ENCODE measurements at places on chromosomes 1 and 21.

- no peak for DNase-seq
Observed at GRCh38 chr21:35212393-35213127, 163.5 kb upstream of the RUNX1 start.

GRCh38 chr21:34701726-34702125, 32.9 kb downstream of the CLIC6 start:
- no peak for DNase-seq

- DNase-seq, result no peak
Observed at GRCh38 chr1:230122366-230123279, 55.6 kb downstream of the GALNT2 start.

GRCh38 chr1:153384958-153385580, 5.8 kb downstream of the S100A8 start:
- DNase-seq, result no peak

- no peak for DNase-seq
Observed at GRCh38 chr1:180343921-180344769, 114.1 kb downstream of the LHX4 start.

DNA sequence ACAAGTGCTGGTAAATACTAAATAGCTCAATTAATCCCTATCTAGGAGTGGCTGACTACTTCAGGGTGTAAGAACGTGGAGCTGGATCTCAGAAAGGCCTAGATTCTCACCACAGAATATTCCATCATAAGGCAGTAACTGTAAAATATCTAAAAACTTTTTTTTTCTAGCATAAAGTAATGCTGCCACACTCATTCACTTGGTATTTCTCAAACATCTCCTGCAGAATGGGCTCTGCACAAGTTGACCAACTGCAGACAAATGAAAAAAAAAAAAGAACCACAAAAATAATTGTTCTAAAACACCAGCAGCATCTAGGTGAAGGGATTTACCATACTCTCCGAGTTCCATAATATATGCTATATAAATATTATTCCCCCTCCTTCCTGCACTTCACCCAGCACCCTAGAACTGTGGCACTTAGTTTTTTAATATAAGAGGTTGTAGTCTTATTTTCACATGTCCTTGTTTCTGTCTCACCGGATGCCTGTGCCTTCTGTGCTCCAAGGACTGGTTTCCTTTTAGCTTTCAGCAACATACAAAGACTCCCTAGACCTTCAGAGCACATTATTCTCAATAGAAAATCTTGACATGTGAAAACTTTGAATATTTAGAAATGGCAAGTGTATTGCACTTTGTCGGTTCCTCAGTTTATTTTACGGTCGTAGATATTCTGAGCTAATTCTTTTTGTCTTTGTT, 8.9 kb downstream of the VSIG8 start:
- DNase-seq, result no peak

- no peak for DNase-seq
Observed at GRCh38 chr21:45618846-45619485, 24.6 kb upstream of the PCBP3 start.

GRCh38 chr1:234848972-234849649, 239.1 kb upstream of the IRF2BP2 start:
- DNase-seq, result no peak

- no peak for DNase-seq
Observed at GRCh38 chr1:75996196-75996595, 64.0 kb upstream of the ASB17 start.

DNA sequence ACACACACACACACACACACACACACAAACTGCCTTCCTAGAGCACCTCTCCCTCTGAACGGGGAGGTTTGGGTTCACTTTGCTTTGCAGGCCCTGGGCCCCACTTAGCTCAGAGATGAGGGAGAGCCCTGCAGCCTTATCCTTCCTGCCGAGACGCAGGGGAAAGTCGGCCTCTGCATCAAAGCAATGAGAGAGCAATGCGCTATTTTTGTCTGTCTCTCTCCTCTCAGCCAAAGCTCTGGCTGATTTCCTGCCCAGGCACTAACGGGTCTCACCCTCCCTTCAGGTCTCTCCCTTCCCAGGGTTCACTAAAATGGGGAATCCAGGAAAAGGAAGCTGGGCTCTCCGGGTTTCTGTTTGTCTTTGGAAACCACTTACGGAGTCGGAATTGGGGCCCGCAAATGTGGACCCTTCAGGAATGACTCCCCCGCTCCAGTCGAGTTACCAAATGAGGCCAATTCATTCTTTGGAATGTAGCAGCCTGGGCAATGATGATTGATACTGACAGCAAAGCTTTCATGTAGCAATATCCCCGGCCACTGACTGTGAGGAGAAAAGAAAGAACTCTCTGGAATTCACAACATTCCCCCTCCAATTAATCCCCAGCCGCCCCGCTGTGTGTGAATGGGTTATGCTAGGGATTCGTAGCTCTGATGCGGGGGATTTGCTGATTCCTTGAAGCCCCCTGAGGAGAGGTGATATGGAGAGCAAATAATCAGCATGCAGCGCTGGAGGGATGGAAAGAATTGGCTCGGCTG, 61.5 kb upstream of the WLS start:
- DNase-seq, result no peak

GRCh38 chr1:2932671-2933350, 88.5 kb upstream of the ACTRT2 start:
- no peak for DNase-seq

DNA sequence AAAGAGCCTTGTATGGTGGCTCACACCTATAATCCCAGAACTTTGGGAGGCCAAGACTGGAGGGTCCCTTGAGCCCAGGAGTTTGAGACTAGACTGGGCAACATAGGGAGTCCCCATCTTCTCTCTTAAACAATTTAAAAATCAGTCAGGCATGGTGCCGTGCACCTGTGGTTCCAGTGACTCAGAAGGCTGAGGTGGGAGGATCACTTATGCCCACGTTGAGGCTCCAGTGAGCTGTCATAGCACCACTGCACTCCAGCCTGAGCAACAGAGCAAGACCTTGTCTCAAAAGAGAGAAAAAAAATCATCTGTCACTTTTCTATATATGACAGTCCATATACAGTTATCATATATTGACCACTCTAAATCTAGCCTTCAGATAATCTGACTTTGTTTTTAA, 658.3 kb downstream of the LTN1 start:
- DNase-seq, result peak; percentile 7

DNA sequence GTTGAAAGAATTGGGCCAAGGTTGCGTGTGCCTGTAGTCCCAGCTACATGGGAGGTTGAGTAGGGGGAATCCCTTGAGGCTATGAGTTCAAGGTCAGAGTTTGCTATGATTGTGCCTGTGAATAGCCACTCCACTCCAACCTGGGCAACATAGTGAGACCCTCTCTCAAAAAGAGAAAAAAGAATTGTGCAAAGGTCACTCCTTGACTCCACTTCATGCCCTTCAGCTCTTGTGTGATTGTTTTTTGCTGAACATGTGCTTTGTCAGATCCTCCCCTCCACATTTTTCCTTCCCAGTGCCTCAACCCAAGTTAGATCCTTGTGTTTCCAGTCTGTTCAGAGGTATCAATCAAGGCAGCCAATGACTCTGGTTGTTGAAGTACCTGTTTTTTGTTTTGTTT, 8.5 kb downstream of the TXNIP start:
- no peak for DNase-seq

DNA sequence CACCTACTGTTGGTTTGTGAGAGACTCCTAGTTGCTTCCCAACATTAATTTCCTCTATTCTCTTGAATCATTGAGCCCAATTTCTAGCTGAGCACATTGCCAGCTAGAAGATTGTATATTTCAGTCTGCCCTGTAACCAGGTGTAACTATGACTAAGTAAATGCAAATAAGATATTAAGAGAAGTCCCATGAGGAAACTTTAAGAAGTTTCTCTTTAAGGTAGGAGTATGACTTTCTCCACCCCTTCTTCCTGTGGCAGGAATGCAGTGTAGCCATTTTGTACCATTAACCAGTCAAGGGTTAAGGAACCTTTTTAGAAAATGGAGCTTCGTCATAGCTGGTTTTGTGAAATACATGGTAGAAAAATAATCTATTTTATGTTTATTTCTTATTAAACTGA, 534.2 kb upstream of the RGS18 start:
- DNase-seq, result no peak

GRCh38 chr1:11664336-11665065, 501 bp downstream of the FBXO6 start:
- peak; percentile 48 for DNase-seq

- no peak for DNase-seq
Observed at GRCh38 chr1:159068886-159069285, 7.7 kb downstream of the AIM2 start.

DNA sequence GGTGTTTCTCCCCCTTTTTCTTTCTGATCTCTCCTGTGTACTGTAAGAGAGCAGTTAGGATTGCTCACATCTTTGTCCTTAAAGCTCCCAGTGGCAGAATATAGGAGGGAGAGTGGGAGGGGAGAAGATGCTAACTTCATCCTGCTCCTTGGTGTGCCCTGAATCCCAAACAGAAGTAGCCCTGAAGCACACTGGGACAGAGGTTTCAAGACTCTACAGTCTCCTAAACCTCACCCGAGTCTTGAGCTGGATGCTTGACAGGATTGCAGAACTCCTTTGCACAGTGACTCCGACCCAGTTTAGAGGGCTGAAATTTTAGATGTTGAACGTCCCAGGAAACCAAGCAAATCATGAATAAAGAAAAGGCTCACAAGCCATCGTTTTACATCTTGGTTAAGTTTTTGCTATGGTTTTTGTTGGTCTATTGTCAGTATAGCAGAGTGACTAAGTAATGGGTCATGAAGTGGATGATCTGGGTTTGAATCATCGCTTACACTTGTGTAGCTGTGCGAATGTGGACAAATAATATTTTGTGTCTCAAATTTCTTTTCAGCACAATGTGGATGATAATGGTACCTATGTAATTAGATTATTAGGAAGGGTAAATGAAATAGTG, 37.5 kb downstream of the XCL2 start:
- no peak for DNase-seq

DNA sequence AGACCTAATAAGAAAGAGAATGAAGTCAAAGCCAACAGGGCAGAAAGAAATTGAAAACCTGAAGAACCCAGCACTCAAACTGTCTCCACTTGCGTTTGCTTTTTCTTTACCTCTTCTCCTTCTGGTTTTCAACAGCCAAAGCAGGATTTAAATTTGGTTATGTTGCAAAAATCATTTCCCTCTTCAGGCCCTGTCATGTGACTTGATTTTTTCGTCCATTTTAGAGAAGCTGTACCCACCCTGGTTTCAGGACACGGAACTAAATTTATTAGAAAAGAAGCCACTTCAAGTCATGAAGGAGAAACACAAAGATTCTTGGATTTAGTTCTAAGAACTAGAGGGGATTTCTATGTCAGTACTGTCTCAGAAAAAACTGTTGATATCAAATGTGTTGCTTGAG, 1.0 kb upstream of the SYNJ1 start:
- no peak for DNase-seq

DNA sequence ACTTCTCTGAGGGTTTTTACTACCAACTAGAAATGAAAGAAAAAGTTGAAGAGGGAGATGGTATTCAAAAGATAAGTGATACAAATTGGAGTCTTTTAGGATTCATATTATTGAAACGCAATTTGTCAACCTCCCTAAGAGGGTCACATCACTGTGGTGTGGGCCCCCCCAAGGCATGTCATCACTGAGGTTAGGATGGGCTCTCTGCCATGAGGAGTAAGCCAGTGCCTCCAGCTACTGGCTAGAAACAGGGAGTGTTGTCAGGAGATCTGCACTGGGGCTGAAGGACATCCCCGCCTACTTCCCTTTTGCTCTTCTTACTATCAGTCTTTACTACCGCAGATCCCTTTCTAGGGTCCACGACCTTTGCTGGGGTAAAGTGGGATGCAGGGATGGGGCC, 25.9 kb downstream of the ITSN1 start:
- DNase-seq, result no peak

GRCh38 chr1:193553564-193553963, 367.2 kb upstream of the B3GALT2 start:
- DNase-seq, result no peak

- DNase-seq, result no peak
Observed at GRCh38 chr21:42515708-42516502, 2.3 kb downstream of the SLC37A1 start.

DNA sequence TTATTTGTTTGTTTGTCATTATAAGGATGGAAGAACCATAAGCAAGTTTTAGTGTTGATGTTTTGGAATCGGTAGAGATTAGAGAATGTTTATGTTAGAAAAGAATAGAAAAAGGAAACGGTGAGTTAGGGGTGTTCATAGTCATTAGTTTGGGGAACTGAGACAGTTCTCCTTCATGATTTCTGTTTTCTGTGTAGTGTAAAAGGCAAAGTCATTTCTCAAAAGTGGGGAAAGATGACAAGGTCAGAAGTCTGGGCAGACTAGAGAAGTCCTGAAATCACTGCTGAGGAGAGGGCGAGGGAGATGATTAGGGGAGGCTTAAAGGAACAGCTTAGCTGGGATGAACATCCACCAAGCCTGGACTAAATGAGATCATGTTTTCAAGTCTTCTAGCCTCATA, 498.9 kb downstream of the TTLL7 start:
- DNase-seq, result no peak

GRCh38 chr1:146021050-146021445, 487 bp downstream of the HJV start:
- no peak for DNase-seq

DNA sequence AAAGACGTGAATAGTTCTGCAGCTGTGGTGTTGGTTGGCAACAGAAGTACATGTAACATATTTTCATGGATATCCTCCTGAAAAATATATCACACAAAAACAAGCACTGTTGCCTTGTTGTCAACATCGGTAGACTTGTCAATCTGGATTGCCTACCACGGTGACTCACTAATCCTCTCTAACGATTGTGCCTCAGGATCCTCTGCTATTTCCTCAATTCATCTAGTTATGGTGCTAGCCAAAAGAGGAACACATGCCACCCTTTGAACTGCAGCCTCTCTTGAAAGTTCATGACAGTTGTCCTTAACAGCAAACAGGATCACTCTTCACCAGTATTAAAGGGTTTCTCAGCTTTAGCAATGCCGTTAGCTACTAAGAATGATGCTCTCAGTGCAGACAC, 25.7 kb downstream of the RASAL2 start:
- no peak for DNase-seq

DNA sequence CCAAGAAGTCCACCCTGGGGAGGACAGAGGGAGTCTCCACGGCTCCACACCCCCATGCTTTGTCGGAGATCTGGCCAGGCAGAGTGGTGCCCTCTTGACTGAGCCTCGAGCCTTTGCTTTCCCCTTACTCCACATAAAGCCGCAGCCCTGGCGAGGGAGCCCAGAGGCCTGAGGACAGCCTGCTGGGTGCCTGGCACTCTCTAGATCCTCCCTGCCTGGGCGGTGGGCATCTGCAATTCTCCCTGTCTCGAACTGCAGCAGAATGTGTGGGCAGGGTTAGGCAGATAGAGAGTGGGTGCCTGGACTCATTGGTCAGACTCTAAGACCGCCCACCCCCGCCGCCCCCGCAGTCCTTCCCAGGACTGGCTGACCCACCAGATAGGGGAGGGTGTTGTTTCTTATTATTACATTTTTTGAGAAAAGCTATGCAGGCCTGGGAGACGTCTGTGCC, 13.9 kb downstream of the EPHX1 start:
- no peak for DNase-seq

- DNase-seq, result peak; percentile 81
Observed at GRCh38 chr1:26336477-26337205, 17.3 kb downstream of the CRYBG2 start.

Data from stimulated activated CD4-positive, alpha-beta T cell treated with anti-CD3 and anti-CD28 coated beads, Interleukin-1b, Interleukin-23, amount 100 ng/mL, for 48 hours (primary cell).